ENCODE measurements at places on chromosomes 3 and 15.
A peak's percentile ranks its signal among the peaks of the same experiment; 100 is the strongest.

GRCh38 chr3:130971208-130971607 is 55.4 kb downstream of the ASTE1 start:
- no peak for DNase-seq

- no peak for DNase-seq
Observed at GRCh38 chr15:64536244-64536836, 76.0 kb downstream of the ZNF609 start.

- DNase-seq, result no peak
Observed at GRCh38 chr3:168024537-168024941, 71.2 kb downstream of the GOLIM4 start.

DNA sequence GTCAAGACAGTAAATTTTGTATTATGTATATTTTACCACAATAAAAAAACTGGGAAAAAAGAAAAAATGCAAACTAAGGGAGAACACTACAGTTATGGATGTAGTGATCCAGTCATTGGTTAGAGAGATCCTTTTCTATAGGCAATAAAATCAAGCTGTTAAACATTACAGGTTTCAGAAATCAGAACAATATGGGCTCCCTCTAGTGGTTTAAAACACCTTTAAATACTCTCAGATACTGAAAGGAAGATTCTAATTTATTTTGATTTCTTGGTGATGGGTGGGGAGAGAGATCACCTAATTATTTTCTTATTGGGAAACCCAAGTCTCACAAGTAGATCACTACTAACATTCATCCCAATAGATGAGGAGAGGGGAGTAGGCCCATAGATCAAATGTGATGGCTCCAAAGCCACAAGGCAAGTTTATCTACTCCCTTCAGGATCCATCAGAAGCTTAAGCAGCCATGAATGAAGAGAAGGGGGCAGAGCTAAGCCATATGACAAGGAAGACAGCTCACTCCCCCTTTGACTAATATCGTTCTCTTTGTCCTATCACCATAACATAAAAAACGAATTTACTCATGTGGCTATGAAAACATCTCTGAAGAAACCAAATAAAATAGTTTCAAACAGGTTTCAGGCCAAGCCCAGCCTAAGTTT is 118.6 kb downstream of the ANO10 start:
- no peak for DNase-seq

- no peak for DNase-seq
Observed at GRCh38 chr3:167885277-167885676, 149.8 kb downstream of the SERPINI1 start.

DNA sequence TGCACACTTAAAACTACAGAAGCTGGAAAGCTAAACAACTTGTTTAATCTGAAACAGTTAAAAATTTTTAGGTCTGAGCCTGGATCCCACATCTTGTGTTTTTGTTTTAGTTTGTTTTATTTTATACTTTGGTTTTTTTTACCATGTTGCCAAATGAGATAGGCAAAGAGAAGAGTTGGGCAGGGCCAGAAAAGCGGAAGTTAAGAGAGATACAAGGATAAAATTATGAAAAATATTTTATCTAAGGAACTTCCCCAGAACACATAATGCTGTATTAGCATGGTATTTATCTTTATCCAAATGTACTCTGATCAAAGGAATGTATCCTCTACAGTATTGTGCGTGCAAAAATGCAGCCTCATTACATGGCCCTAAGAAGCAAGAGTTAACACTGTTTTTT is 50.7 kb downstream of the PROS1 start:
- DNase-seq, result no peak

DNA sequence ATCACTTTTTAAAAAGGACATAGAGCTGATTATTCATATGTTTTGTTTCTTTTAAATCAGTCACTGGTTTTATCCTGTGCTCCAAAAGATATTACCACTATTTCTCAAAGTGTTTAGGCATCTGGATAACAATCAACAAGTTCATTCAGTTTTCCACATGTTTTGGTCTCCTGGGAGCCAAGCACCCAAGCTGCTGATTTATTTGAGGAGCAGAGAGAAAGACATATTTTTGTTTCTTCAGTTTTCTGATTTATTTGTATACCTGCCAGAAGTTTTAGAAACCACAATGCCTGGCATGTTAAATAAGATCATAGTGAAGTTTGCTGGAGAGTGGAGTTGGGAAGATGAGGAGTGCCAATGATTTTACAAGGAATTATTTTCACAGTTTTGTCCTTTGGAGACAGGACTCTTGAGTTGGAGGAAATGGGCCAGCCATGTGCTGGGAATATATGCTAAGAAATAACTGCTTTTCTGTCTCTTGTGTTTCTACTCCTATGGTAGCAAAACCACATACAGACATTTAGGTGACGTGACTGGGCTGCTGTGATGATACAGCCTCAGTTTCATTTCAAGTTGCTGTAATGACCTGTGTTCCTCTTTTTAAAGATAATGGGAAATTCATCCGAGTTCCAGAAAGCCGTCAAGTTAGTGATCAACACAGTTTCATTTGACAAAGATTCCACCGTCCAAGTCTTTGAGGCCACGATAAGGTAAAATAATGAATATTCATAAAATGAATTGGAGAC is 11.7 kb downstream of the EDEM1 start:
- DNase-seq, result no peak

DNA sequence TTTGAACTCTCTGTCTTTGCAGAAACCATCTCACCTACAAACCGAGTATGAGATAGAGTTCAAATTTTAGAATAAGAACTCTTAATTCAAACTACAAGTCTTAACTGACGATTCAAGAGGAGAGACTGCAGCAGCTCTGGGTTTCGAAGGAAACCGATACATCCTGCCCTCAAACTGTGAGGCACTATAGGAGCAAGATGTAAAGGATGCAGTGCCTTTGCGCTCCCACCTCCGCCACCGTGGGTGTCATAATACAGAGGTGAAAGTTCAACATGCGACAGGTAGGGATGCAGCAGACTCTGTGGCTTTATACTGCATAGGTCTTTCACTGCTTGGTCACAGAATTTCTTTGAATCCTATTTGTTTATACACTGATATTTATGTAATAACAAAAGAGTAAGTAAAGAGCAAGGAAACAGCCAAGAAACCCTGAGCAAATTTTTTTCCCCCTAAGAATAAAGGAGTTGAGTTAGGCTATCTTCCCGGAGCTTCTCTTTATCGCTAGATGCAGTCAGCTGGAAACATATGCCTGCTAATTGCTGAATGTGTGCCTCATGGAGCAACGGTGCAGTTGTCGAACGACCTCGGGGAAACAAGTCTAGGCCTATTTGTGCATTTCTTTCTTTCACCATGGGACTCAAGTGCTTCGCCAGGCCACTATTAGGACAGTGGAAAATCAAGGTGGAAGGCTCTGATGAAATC is 1097.6 kb upstream of the CFAP20DC start:
- DNase-seq, result no peak

- no peak for DNase-seq
Observed at GRCh38 chr3:37456270-37456708, 281.9 kb upstream of the LRRFIP2 start.

- no peak for DNase-seq
Observed at GRCh38 chr15:74283368-74283767, 47.2 kb downstream of the CCDC33 start.

- no peak for DNase-seq
Observed at GRCh38 chr15:49887659-49888322, 231.2 kb downstream of the ATP8B4 start.

DNA sequence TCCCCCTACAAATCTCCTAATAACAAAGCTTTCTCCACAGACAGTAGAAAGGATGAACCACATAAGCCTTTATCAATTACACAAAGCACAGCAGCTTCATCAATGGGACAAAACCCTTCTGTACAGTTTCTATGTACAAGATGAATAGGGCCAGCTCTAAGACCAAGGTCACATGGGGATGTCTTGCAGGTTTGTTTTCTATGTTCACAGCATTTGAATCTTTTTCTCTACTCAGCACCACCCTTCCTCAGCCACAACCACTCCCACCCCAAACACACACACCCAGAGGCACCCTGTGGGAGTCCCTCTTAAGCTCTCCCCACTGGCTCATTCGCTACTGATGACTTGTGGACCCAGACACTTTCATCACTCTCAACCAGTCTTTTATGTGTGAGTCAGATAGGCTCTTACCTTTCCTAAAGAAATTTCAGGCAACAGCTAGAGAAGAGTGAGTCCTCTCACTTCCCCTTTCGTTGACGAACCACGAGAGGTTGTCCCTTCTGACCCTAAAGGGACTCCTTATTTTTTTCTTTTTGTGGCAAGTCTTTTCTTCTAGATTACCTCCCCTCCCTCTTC is 57.9 kb downstream of the ARHGAP31 start:
- DNase-seq, result peak; percentile 19

DNA sequence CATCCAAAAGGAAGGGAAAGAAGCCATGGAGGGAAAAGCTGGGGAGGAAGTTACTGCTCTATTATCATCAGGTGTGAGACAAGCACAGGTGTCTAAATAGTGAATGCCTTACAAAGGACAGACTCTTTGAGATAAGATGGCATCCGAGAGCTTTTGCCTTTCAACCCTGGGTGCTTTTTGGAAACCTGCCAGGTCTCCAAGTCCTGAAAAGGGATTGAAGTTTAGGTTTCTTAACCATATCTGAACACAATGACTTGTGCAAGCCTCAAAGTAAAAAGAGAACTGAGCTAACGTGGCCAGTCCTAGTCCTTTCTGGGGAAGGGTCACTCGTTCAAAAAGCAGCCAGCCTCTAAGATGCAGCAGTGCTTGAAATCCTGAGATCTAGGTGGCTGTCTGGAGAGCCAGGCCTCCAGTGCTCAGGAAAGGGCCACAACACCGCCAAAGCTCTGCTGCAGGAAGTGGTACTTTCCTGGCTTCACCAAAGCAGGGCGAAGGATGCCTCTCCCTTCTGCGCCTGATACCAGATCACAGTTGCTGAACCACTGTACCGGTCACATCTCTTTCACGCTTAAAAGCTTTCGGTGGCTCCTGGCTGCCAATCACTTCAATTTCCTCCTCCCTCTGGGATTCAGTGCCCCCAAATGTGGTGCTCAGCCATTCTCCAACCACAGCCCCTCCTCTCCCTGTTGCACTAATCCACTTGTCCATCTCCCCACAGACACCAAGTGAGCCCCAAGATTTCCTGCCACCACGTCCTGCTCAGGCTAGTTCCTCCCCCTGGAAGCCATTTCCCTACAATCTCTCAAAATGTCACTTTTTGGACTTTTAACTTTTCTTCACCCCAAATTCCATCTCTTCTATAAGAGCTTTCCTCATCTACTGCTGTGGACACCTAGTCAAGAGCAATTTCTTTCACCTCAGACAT is 104.1 kb upstream of the LPP start:
- peak; percentile 21 for DNase-seq

DNA sequence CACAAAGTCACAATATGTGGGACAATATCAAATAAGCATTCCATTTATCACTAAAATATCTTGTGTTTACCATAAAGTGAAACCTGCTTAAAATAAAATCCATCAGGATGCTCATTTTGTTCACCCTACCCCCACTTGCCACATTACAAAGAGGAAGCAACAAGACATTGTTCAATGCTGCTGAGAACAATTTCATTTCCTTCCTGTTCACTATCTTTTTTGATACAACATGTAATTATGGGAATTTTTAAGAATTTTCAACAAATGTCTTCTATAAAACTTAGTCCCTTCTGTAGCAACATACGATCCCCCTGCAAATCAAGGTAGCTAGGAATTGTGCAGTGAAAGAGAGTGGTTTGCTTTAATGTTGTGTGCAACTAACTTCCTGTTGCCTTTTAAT is 34.9 kb upstream of the GPR160 start:
- no peak for DNase-seq

- no peak for DNase-seq
Observed at GRCh38 chr15:39066677-39067076, 502.1 kb upstream of the RASGRP1 start.

DNA sequence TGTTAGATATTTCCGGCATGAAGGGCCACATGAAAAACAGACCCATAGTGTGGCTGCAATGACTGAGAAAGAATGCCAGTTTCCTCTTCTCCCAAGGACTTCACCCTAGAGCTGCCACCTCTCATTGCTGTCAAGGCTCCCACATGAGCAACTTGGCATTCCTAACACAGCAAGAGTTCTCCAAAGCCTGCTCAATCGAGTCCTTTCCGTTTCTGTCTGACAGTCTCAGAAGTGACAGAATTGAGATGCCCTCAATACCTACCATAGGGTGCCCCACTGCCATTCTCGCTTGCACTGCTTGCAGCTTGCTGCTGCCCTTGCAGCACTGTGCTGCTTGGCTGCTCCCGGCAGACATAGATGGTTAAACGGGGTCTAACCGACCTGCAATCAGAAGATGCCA is 44.3 kb downstream of the UBP1 start:
- DNase-seq, result no peak

DNA sequence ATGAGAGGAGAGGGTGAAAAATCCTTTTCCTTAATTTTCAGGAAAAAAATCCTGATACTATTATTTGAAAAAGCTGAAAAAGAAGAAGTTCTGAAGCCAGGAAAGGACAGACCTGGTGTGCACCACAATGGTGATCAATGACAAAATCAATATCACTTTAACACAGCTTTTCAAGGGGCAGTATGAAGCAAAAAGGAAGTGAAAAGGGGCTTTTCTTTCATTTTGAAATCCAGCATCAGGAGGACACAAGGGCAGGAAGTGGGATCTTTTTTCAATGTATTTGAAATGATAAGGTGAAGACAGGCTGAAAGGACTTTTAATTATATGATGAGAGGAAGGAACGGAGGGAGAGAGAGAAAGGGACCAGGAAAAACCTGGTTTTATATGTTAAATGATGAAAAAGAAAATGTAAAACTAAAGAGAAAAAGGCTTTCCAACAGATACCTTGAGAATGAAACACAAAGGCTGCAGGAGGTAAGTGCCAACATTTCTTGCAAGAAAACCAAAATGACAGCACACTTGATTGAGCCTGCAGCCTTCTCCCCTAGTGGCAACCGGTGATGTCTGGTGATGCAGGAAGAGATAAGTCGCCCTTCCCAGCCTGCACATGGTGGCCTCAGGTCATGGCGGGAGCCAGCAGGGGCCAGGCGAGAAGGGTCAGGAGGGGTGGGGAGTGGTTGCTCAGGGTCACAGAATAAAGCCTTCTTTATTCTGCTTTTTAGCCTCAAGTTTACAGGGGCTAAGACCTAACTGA is 236.7 kb upstream of the WNT5A start:
- no peak for DNase-seq

DNA sequence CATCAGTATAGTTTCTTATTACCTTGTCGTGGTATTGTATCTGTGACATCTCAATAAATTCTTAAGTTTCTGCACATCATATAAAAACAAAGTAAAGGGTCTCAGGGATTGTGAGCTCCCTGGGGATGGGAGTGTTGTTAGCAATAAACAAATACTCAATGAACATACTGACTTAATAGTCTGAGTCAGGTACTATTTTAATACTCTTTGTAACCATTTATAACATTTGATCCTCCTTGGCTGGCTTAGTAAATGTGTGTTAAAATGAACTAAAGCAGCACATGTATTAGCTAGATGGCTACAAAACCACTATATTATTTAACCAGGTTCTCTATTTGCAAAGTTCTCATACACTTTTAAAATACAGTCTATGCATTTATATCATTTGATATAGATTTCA is 1.8 kb downstream of the ICE2 start:
- no peak for DNase-seq
